Fibroblast of lung (primary cell): ENCODE measurements at places on chromosomes 7 and 10. TPM values are rescaled to one million over a fixed set of nuclear protein-coding genes. Genes with fewer than 3 reads are reported as not detected.

The NFKB2 gene
- total RNA-seq = 16.7 and 23.3 TPM in 2 replicates

The CNPY1 gene
- not detected in 2 replicates for total RNA-seq

The SOSTDC1 gene
- under 0.01 TPM in 1 of 2 replicates, not detected in the other for total RNA-seq

The PAPOLB gene
- total RNA-seq = under 0.01 TPM in 2 replicates

The TCTN3 gene
- 30.3 and 42.8 TPM in 2 replicates for total RNA-seq

The PLAU gene
- total RNA-seq = 60.1 and 93.6 TPM in 2 replicates

The GRM3 gene
- total RNA-seq = not detected in 2 replicates

The TEX36 gene
- not detected in 2 replicates for total RNA-seq

The HOXA1 gene
- total RNA-seq = 0.50 and 0.51 TPM in 2 replicates

The NXPH1 gene
- total RNA-seq = not detected in 2 replicates

The TLX1 gene
- not detected in 2 replicates for total RNA-seq

The UROS gene
- total RNA-seq = 60.4 and 75.0 TPM in 2 replicates

The CDNF gene
- total RNA-seq = 1.2 and 1.5 TPM in 2 replicates

The NCF1 gene
- total RNA-seq = under 0.01 TPM in 1 of 2 replicates, not detected in the other

The HOXA5 gene
- total RNA-seq = 18.3 and 22.1 TPM in 2 replicates

The SLC39A12 gene
- not detected in 2 replicates for total RNA-seq

The ST8SIA6 gene
- under 0.01 and 0.26 TPM in 2 replicates for total RNA-seq

The GCK gene
- total RNA-seq = 0.77 and 1.7 TPM in 2 replicates

The ELOVL3 gene
- total RNA-seq = 0.26 and 0.66 TPM in 2 replicates

The NOS3 gene
- total RNA-seq = 0.50 and 0.77 TPM in 2 replicates

The NKX2-3 gene
- not detected in 2 replicates for total RNA-seq

The NRAP gene
- total RNA-seq = not detected in 2 replicates

The SLC18A3 gene
- not detected in 2 replicates for total RNA-seq

The VOPP1 gene
- 44.9 and 70.7 TPM in 2 replicates for total RNA-seq

The MRC1 gene
- under 0.01 TPM in 1 of 2 replicates, not detected in the other for total RNA-seq

The PRF1 gene
- total RNA-seq = not detected in 2 replicates

The FAM185A gene
- total RNA-seq = 8.2 and 9.9 TPM in 2 replicates

The ENKUR gene
- total RNA-seq = under 0.01 and 0.17 TPM in 2 replicates

The OPN1SW gene
- not detected in 2 replicates for total RNA-seq

The TRIM73 gene
- total RNA-seq = 0.51 and 1.3 TPM in 2 replicates

The LIPN gene
- total RNA-seq = not detected in 2 replicates

The CREB3L2 gene
- total RNA-seq = 12.6 and 39.3 TPM in 2 replicates

The SRGN gene
- 147 and 363 TPM in 2 replicates for total RNA-seq

The RNF148 gene
- 0.26 and 0.83 TPM in 2 replicates for total RNA-seq
